ENCODE measurements at places on chromosomes 12 and 14.

DNA sequence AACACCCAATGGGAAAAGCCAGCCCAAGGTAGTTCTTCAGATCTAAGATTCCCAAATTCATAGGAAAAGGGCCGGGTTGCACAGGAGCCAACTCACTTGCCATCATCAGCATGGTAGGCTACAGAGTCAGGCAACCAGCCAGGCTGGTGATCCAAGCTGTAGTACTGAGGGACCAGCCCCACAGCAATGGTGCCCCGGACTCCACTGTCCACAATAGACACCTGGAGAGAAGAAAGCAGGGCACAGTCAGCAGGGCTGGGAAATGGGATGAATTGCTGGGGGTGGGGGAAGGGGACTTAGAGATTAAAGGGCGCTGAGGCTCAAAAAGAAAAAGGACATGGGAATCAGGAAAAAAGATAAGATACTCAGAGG lies 4.2 kb downstream of the SPRYD3 start:
- no peak for DNase-seq

- no peak for DNase-seq
Measured at GRCh38 chr14:64704143-64704742, at the start of gene PLEKHG3. TSS of gene PLEKHG3 (plus strand) at chr14:64704424. CDS start at chr14:64727632, 23,208 bp downstream.

GRCh38 chr12:41680155-41680554 lies 464.5 kb downstream of the GXYLT1 start:
- DNase-seq = no peak

DNA sequence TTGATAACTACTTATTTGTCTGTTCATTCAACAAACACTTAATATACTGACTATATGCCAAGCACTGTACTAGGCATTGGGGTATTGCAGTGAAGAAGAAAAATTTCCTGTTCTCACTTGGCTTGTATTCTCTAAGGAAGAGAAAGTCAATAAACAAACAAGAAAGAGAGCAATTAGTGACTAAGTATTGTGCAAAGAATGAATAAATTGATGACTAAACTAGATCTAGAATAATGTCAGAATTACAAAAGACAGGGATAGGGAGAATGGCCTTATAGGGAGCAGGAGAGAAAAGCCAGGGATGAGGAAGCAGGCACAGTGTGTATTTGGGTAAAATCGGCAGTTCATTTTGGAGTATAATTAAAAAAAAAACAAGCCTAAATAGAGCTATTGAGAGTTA lies 4.2 kb upstream of the LIN7A start:
- no peak for DNase-seq

GRCh38 chr12:122356192-122356635 lies 66.3 kb downstream of the CLIP1 start:
- peak; percentile 41 for DNase-seq

GRCh38 chr12:47721431-47721973 lies 3.8 kb downstream of the ENDOU start:
- DNase-seq = no peak

DNA sequence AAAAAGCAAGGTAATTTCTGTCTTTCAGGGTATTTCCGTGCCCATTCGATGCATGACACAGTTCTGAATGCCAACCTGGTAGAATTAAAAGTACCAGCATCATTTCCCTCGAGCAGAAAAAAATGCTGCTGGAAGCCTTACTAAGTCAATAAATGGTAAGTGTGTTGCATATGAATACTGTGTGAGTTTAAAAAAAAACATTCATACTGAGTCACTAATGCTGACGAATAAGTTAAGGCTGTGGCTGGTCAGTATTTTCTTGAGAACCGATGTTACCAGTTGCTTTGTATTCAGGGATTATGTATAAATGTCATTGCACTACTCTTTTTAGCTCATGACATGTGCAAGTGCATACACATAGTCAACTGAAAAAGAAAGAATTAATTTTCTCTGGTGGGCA lies 710.2 kb downstream of the TRHDE start:
- DNase-seq = no peak

- DNase-seq = no peak
Measured at GRCh38 chr12:90888316-90888715, 66.7 kb downstream of the CCER1 start.

DNA sequence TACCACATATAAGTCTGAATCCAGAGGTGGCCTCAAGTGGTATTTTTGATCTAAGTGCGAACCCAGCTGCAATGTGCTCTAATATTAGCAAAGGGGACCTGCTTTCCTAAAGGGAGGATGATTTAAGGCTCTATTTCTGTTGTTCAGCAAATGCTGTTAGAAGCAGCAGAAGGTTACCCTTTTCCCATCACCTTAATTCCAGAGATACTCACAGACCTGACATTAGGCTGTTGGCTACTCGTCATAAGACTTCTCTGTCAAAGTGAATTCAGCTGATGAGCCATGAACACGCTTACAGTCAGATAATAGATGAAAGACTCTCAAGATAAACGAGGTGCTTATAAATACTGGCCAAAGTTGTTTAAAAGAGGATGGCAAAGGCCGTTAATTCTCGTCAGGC lies 308.7 kb upstream of the DDHD1 start:
- DNase-seq = no peak

DNA sequence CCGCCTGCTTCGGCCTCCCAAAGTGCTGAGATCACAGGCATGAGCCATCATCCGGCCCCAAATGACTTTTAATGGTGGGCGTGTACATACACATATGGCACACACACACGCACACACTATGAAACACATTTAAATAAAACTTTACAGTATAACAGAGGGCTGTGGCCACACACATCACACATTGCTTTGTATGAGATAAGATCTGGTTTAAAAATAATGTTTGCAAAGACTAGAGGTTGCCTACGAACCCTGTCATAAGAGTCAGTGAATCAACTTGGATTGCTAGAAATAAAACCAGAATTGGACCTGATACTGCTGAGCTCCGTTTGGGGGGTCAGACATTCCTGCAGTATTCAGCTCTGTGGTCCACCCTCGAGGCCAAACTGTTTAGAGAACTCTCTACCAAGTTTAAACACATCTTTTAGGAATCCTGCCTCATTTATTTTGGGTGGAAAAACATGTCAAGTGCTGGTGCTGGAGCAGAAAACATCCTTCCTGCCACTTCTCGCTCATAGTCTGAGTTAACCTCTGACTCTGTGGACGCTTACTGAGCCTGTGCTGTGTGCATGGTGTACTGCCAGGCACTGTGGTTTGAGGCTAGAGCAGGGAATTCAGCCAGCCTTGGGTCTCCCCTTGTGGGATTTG lies 47.8 kb upstream of the EML1 start:
- no peak for DNase-seq

DNA sequence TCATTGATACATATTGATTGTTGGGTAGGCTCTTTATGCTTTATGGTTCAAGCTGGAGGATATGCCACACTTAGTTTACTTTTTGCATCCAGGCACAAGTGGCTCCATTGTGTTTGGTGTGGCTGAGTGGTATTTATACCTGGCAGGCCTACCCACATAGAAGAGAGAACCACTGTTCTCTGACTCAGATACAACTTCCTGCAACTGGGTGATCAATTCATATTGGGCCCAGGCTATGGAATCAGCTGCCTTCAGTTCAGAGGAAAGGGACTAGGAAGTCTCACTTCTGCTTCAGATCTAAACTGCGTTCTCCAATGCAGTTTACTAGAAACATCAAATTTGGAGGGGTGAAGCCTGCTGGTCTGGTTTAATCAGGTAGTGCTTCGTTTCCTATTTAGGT lies 49.8 kb upstream of the LRRK2 start:
- no peak for DNase-seq

GRCh38 chr12:132006056-132006680 lies 56.4 kb downstream of the EP400 start:
- DNase-seq = no peak

DNA sequence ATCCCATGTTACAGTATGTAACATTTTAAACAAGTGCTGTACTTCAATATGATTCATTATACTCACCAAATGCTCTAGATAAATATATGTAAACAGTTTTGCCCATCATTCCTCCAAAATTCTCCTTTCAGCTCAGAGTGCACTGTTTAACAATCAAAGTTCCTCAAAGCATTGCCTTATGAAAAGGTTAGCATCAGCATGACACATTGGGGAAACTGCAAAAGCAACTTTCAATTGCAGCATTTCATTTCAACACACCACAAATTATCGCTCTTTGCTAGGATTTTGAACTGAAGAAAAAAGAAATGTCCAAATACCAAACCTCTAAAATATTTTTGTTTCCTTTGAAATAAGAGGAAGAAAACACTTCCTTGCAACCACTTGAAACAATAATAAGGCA lies 413.2 kb downstream of the FLRT2 start:
- DNase-seq = no peak

DNA sequence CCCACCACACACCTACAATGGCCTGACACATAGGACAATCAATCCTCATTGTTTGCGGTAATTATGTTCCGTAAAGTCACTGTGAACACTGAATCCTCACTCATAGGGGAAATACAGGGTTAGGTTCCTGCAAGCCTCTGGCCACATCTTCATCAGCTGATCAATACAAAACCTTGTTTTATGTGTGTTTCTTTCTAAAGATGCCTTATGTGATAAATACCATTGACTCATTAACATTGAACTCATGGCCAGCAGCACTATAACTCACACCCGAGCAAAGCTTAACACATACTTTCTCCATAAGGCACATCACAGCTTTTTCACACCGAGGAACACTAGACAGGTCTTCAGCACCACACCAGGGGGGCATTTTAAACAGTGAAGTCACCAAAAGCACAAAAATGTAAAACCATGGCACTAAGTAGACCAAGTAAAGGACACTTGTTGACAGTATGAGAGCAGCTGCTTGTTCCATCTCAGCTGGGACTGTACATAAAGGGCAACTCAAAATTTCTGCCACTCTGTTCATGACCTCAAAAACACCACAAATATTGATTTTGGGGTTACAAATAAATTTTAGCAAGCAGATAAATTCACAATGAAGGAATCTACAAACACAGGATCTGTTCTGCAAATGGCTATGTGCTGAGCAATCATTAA lies 60.5 kb downstream of the ESR2 start:
- no peak for DNase-seq

DNA sequence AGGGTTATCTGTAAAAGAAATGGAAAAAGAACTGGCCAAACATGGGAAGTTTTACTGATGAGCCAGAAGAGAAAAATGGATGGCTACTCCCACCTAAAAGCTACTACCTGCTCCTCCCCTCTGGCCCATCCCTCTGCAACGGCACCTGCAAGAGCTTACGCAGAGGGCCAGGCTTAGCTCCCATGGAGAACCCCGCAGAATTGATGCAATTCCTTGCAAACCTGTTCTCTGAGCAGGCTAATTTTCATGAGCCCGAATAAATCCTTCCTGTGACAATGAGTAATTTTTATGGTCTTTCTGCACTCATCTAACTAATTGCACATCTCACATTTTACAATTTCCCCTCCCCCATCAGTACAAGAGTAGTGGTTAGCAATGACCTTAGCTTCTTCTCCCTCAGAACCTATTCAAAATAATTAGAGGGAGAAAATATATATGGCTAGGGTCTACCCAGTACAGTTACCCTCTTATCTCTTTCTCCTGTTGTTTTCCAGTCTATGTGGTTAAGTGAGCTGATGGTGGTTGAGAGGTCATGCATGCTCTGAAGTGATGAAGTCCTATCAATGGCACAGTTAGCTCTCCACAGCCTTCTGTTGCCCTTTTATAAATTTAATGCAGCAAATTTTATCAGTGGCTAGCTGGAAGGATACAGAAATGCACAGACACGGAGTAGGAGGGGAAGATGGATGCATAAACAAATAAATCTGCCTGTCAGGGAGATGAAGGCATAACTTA lies 67.7 kb upstream of the NTF3 start:
- no peak for DNase-seq

GRCh38 chr12:73418541-73418940 lies 1119.1 kb upstream of the ATXN7L3B start:
- DNase-seq = no peak

DNA sequence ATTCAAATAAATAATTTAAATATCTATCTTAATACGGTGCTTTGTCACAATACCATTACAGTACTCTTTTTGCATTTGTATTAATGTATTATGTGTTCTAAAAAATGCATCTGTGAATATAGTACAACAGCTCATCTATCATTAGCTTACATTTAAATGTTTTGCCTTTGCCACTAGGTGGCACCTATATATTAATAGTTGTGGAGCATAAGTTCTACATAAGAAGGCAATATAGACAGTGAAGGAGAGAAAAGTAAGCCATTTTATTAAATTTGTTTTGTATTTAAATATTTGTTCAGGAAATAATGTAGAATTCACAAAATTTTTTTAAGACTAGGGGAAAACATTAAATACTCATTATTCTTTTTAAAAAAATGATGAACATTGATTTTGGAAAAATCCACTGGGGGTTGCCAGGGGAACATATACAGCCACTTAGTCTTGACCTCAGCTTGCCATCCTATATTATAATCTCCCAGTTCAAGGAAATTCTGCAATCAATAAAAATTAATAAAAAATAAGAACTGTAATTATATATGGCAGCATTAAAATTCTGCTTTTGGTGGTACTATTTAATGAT lies 9.8 kb downstream of the CCER1 start:
- DNase-seq = no peak

DNA sequence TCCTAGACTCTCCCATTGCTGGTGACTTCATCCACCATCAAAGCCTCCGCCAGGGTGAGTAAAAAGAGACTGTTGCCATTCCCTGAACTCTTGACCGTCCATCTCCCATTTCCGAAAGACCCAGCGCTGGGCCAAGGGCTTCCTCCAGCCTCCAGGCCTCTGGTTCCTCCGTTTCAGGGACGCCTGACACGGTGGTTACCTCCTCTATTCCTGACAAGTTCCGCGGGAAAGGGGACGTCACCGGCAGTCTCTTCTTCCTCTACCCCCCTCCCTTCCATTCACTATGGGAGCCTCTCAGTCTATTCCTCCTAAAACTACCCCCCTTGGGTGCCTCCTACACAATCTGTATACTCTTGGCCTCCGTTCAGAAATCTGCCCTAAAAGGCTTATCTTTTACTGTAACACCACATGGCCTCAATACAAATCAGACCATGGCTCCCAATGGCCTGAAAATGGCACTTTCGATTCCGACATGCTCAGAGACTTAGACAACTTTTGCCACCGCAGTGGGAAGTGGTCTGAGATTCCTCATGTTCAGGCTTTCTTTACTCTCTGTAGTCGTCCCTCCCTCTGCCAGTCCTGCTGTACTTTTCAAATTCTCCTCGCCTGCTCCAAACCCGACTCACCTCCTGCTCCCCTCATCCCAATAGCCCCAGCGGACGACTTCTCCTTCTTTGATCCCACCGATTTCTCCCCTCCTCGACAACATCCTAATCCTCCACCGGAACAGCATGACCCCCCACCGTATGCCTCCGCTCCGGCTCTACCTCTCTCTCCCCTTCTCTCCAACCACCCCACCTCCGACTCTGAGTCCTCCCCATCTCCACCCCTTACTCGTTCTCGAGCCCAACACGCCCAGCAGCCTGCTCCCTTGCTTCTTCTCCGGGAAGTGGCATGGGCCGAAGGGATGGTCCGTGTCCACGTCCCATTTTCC lies 70.4 kb downstream of the MOK start:
- no peak for DNase-seq

- no peak for DNase-seq
Measured at GRCh38 chr14:41663473-41663850, 56.8 kb downstream of the LRFN5 start.

- DNase-seq = no peak
Measured at GRCh38 chr14:66979101-66979974, 209.9 kb upstream of the GARIN2 start.
